Inflammatory macrophage treated with lipopolysaccharide for 4 hours (primary cell): ENCODE measurements at places on chromosomes 2 and 18.
A peak's percentile ranks its signal among the peaks of the same experiment; 100 is the strongest.

GRCh38 chr2:5690718-5691220, 1.4 kb upstream of the SOX11 start:
- DNase-seq = no peak

DNA sequence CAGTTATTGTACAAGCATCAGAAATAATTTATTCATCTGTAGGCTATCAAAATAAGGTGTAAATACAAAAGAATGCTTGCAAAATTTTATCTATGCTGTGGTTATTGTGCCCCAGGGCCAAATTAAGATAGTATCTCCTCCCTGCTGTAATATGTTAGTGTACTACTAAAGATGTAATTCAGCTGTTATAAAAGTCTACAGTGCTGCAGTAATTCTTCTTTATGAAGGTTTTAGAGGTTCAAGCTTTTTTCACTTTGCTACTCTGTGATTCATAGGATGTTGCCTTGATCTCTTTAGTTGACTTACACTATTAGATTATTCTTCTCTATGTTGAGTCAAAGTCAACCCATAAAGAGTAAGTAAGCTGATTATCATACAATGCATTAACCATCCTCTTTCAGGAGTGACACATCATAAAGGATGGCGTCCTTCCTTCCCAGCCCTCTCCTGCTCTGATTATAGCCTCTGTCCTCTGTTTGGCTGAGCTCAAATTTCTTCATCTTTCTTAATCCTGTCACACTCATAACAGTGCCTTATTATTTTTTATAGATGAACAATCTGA, 29.3 kb upstream of the DYNAP start:
- no peak for DNase-seq

GRCh38 chr18:59141294-59142068, 1.8 kb downstream of the SEC11C start:
- DNase-seq = no peak

DNA sequence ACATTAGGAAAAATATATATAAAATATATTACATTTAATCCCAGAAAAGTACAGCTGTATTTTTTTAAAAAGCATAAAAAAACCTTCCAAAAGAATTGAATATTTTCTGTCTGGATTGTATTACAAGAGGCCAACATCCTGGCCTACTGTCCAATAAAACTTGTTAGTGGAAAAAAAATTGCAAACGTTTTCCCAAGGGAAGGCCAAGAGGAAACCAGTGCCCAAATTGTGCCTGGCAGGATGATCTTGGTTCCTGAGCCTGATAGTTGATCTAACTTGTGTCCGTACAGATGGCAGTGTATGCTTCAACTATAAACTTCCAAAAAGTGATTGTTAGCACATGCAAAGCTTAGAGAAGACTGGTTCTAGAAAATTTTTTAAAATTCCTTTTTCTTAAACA, 90.6 kb upstream of the LPIN2 start:
- no peak for DNase-seq

DNA sequence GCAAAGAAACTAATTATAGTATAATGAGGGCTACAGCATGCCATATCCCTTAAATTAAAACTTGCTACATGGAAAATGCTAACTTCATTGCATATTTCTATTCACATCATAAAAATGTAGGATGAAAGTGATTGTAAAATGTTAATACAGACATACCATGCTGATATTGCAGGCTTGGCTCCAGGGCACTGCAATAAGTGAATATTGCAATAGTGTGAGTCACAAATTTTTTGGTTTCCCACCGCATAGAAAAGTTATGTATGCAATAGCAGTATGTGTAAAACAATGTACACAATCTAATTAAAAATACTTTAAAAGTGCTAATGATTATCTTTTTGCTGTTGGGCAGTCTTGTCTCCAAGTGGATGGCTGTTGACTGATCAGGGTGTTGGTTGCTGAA, 162.1 kb downstream of the CD8B2 start:
- DNase-seq = no peak

- no peak for DNase-seq
Measured at GRCh38 chr2:73703675-73704074, 33.5 kb downstream of the TPRKB start.

DNA sequence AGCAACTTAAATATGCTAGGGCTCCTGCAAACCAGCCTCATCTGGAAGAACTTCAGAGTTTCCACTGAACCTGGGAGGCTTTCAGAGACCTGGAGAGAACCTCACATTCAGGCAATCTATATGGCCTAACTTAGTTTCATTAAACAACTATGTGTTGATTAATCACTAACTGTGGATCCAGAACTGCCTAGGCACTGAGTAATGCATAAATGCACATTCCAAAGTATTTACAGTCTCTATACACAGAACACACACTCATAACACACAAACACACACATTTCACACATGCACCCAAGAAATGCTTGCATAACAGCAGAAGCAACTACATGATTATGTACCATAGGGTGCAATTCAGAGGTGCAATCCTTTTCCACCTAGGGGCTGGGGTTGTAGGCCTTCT, 552.8 kb downstream of the BCL11A start:
- DNase-seq = no peak

GRCh38 chr2:172813314-172813888, 77.8 kb downstream of the RAPGEF4 start:
- no peak for DNase-seq

DNA sequence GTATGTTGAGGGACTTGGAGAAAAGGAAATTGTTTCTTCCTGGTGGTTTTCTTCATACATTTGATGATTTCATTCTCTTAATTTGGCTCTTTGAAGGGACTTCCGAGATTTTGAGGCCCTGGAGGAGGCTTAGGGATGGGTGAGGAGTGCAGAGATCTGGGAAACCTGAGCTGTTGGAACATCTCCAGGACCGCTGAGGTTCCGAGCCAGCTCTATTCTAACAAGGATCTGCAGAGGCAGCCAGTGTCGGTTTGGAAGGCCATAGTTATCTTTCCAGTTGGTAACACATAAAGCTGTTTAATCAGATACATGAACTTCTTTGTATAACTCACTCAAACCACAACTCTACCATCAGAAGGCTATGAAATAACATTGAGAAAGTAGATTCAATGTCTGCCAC, 70.3 kb upstream of the UPP2 start:
- DNase-seq = no peak

DNA sequence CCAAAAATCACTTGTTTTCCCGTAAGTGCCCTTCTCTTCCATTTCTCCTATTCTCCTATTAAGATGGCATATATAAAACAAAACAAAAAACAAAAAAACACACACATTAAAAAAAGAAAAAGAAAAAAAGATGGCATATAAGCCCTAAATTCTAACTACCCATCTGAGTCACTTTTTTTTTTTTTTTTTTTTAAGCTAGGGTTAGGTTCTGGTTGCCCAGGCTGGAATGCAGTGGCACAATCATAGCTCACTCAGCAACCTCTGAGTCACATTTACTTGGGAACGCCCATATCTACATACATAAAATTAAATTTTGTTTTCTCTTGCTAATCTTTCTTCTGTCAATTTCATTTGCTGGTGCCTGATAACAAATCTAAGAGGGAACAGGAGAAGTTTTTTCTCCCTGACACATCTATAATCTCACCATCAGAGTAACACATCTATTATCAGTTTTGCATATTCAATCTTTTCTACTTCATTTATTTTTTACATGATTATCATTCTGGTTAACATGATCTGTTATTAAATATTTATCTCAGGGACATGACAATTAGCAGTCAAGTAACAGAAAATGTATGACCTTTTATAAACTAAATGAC, 52.1 kb downstream of the EEF1B2 start:
- no peak for DNase-seq

DNA sequence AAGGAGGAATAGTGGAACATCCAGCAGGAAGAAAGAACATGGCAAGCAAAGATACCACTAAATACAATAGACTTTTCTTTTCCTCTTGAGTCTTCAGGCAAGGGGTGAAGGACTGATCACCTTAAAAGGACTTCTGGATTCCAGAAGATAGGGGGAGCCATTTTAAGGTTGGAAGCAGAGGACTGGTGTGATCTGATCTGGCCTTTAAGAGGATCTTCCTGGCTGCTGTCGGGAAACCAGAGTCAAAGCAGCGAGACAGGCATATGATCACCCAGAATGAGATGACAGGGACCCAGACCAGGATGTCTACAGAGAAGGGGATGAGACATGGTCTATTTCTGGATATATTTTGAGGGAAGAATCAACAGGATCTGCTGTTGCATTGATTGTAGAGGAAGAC, 558.0 kb downstream of the STK39 start:
- no peak for DNase-seq

DNA sequence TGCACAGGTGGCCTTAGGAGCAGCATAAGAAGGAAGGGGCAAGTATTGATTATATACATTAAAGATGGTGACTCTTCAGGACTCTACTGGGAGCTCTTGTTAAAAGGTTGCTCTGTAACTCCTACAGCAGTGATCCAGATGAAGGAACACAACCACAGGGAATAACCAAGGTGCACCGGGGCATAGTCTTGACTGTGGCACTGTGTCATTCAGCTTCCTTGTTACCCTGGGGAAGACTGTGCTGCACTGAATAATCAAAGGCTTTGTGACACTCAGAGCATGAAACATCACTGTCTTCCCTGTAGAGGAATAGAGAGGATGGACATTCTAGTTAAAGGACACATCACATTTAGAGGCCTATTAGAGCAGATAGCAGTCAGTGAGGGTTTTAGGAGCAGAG, 105.3 kb downstream of the UBE2E3 start:
- DNase-seq = no peak

DNA sequence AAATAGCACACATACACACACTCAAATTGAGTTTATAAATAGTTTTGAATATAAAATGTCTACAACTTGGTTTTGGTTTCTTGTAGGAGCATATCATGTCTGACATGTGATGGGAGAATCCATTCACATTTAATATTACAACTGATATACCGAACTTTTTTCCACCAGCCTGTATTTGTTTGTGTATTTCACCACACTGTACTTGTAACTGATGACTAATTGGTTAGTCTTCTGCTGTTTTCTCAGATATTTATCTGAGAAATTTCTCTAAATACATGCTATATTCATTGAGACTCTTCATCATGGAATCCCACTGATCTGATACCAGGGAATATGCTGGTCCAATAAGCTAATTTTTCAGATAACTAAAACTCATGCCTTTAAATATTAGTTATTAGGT, 56.3 kb upstream of the UBXN4 start:
- no peak for DNase-seq

- DNase-seq = no peak
Measured at GRCh38 chr2:32564417-32565035, 63.3 kb upstream of the TTC27 start.

- no peak for DNase-seq
Measured at GRCh38 chr2:188503975-188504374, 212.3 kb downstream of the GULP1 start.

- no peak for DNase-seq
Measured at GRCh38 chr18:48534364-48534763, 4.5 kb upstream of the CTIF start.

- no peak for DNase-seq
Measured at GRCh38 chr18:47174545-47175116, 1.5 kb downstream of the IER3IP1 start.

DNA sequence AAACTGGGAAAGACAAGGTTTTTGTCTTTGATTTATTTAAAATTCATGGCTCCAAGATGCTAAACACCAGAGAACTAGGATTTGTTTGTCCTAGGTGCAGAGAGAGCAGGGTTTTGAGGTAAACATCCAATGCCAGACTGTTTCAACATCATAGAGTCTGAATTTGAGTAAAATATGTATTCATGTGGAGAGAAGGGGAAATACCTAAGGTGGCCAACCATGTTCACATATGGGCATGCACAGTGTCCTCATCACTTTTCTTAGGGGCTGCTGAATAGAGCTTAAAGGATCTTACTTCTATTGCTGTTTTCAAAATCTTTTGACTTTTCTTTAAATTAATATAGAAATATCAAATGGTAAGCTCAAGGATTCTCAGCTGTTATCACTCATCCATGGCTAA, 287.0 kb upstream of the CCDC68 start:
- DNase-seq = no peak

GRCh38 chr2:29015701-29016470, 34.8 kb downstream of the TOGARAM2 start:
- DNase-seq = no peak

- DNase-seq = no peak
Measured at GRCh38 chr2:8679567-8679826, 2.4 kb upstream of the ID2 start.

DNA sequence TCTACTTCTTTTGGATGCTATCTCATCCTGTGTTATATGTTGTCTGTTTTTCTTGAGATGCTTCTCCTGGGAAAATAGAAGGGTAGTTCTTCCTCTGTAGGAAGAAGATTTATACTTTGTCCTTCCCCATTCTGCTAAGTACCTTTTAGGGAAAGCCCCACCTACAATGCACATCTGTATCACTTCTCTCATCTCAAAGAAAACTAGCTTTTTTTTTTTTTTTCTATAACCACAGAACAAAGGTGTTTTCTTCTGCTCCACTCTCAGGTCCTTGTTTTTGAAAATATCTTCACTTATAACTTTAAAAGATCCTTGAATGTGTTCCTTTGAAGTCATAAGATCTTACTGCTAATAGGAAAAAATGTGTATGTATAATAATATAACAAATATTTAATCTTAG, 30.8 kb downstream of the CCDC150 start:
- no peak for DNase-seq

DNA sequence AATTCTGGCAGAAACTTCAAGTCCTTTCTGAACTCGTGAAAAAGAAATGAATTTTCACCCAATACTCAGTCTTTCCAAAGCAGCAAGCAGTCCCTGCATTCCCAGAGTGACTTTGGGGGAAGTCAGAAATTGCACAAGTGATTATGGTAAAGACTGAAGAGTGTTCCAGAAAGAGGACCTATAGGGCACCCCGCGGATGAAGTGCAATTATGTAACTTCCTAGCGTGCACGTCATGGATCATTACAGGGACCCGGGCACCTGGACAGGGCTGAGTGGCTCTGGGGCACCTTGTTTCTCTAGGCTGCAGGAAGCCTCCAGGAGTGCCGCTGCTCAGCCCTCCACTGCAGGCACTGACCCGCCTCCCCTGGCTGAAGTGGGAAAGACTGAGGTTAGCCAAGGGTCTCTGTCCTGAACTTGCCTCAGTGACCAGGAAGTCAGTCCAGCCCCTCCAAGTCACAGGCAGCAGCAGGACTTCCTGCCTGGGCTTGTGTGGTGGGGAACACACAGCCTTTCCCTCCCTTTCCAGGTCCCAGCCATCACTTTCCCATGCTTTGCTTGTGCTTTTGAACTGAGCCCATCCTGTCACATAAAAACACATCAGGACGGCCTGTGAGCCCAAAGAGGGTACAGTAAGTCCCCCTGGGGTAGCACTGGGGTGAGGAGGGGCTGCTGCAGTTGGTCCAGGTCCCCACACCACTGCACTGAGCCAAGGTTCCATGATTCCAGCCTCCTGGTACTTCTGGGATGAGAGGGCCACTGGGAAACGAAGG, 19.8 kb downstream of the TMEM185B start:
- DNase-seq = peak; percentile 85

- no peak for DNase-seq
Measured at GRCh38 chr2:214246417-214246816, 164.4 kb upstream of the VWC2L start.

- no peak for DNase-seq
Measured at GRCh38 chr2:51624995-51625394, 593.1 kb upstream of the NRXN1 start.

GRCh38 chr2:26298638-26299393, 47.1 kb upstream of the SELENOI start:
- DNase-seq = peak; percentile 78

GRCh38 chr18:78701771-78702396, 277.7 kb upstream of the SALL3 start:
- no peak for DNase-seq
